ENCODE measurements at places on chromosomes 5 and 9. TPM values are rescaled to one million over a fixed set of nuclear protein-coding genes. Genes with fewer than 3 reads are reported as not detected.

DNA sequence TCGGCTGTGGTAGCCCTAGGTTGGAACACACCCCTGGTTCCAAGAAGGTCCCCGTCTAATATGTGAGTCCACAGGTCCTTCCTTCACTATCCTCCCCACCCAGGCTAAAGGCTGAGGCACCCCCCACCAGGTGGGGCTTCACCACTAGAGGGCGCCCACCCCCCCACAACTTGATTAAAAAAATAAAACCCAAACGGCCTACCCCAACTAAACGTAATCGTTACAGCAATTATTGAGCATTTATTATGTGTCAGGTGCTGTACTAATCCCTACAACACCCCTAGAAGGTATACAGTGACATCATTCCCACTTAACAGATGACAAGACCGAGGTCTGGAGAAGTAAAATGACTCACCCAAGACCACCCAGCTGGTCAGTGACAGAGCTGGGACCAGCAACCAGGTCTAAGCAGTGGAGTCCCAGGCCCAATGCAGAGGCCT is 65.0 kb downstream of the FGF18 start:
- peaks cover 8% of the 10 kb centered on the region for H3K27me3 ChIP-seq
- no peak overlapping the region for H3K27ac ChIP-seq
- H3K4me3 ChIP-seq = no peak overlapping the region
- H3K36me3 ChIP-seq = no peaks in the 10 kb centered on the region
- peaks cover 4% of the 10 kb centered on the region for H3K4me1 ChIP-seq
- DNase-seq = peak; percentile 66

DNA sequence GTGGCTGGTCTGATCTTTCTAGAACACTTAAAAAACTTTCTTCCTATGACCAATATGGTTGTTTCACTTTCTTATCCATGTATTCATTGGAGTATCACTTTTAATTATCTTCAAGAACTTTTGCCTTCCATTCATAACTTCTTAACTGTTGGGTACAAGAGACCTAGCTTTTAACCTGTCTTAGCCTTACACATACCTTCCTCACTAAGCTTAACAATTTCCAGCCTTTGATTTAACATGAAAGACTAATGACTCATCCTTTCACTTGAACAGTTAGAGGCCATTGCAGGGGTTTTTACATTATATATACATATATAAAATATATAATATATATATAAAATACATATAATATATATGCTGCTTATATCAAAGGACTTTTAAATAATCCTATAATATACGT is 57.9 kb downstream of the ABHD17B start:
- H3K27ac ChIP-seq = peak overlapping the region; percentile 59
- H3K36me3 ChIP-seq = peaks cover 2% of the 10 kb centered on the region
- DNase-seq = no peak
- no peaks in the 10 kb centered on the region for H3K27me3 ChIP-seq
- H3K4me1 ChIP-seq = peaks cover 9% of the 10 kb centered on the region

NEK6 gene
- 20.2 TPM for total RNA-seq

- H3K36me3 ChIP-seq = no peaks in the 10 kb centered on the region
- H3K4me1 ChIP-seq = no peaks in the 10 kb centered on the region
- no peak for DNase-seq
- H3K4me3 ChIP-seq = no peak overlapping the region
- H3K27ac ChIP-seq = no peak overlapping the region
Observed at GRCh38 chr5:78541086-78541654, 107.4 kb downstream of the LHFPL2 start.

- no peak for DNase-seq
- H3K4me1 ChIP-seq = no peaks in the 10 kb centered on the region
- no peak overlapping the region for H3K4me3 ChIP-seq
- no peaks in the 10 kb centered on the region for H3K36me3 ChIP-seq
- peaks cover 23% of the 10 kb centered on the region for H3K27me3 ChIP-seq
- H3K27ac ChIP-seq = no peak overlapping the region
Observed at GRCh38 chr5:73892806-73893205, 266.8 kb downstream of the ARHGEF28 start.

GRCh38 chr5:124253203-124253810 is 493.1 kb downstream of the ZNF608 start:
- H3K4me1 ChIP-seq = no peaks in the 10 kb centered on the region
- no peak overlapping the region for H3K4me3 ChIP-seq
- no peaks in the 10 kb centered on the region for H3K36me3 ChIP-seq
- DNase-seq = no peak

DNA sequence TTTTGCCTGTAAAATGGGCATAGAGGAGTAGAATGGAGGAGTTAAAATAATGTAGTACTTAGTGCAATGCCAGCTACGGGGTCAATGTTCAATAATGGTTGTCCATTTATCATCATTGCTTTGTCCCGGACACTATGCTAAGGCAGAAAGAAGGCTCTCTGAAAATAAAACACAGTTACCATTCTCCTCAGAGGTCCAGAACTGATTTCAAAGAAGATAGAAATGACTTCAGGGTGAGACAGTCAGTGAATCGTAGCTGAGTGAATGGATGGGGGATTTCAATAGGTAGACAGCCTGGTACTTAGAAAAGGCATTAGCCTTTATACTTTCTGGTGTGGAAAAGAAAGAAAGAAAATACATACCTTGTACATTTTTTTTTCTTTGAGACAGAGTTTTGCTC is 1.2 kb upstream of the AK3 start:
- no peak for DNase-seq
- H3K27me3 ChIP-seq = no peaks in the 10 kb centered on the region

NIM1K gene
- 2.1 TPM for total RNA-seq

AMBP gene
- total RNA-seq = not detected

- no peaks in the 10 kb centered on the region for H3K36me3 ChIP-seq
- no peak overlapping the region for H3K4me3 ChIP-seq
- no peaks in the 10 kb centered on the region for H3K4me1 ChIP-seq
- H3K27me3 ChIP-seq = no peaks in the 10 kb centered on the region
Observed at GRCh38 chr5:4082966-4083564, 487.4 kb downstream of the IRX1 start.

DNA sequence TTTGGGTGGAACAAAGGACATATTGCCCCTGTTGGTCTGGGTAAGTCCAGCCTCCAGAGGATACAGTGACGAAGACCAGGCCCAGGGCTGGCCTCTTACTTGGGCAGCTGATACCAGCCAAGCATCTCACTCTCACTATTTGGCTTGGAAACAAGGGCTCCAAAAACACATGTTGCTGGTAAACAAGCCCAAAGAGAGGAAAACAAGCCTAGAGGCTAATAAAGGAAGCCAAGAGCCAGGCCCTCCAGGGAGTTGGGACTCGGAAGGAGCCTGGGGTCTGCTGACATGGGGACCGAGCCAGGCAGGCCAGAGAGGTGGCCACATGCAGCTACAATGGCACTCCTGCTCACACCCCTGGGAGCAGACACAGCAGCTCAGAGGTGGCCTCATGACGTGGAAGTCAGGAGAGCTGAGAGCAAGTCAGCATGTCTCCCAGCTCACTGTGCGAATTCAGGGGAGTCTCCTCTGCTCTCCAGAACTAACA is 5.7 kb downstream of the SPARC start:
- no peaks in the 10 kb centered on the region for H3K4me1 ChIP-seq
- no peak overlapping the region for H3K4me3 ChIP-seq
- no peak overlapping the region for H3K27ac ChIP-seq

DNA sequence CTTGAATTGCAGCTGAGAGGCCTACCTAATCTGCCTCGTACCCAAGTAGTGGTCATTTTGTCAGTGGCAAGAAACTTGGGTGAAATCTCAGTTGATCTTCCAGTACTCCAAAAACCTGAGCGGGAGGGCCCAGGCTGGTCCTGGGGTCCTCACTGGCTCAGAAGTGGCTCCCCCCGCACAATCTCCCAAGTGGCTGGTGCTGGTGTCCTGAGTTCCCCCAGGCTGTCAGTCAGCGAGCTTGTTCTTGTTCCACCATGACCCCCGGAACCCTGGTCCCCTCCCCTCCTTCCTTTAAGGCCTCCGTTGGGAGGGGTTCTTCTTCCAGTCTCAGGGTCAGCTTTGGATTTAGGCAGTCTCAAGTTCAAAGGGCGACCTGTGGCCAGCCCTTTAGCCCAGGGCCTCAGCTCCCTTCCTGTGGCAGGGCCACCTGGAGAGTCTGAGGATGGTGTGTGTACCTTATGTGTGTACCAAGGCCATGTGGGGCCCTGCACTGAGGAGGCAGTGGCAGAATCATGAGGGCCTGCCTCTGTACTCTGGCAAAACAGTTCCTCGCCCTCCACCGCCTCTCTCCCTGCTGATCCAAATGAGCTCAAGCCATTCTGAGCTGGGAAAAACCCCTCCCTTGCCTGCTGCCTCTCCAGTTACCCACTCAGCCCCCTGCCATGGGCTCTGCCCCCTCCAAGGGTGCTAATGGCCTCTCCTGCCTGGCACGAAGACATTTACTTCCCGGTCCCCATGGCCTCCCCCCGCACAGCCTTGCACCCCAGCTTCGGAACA is 4.5 kb upstream of the DBN1 start:
- peaks cover 8% of the 10 kb centered on the region for H3K36me3 ChIP-seq
- H3K4me1 ChIP-seq = peaks cover 55% of the 10 kb centered on the region
- peak; percentile 22 for DNase-seq
- no peak overlapping the region for H3K4me3 ChIP-seq
- H3K27me3 ChIP-seq = no peaks in the 10 kb centered on the region

DNA sequence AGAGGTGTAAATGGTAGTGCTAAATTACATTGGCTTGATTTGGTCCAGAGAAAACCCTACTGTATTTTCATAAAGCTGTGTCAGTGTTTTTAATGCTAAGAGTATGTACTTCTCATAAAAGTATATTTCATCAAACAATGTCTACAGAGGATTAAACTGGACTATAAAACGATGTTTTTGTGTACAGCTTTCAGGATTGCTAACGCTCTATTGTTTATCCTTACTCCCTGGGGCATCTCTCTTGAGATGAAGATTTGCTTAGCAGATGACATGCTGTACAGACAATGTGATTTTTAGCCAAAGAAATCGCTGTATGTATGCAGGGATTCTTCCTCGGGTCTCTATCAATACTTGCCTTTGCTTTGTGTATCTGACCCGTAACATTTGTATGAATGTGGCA is 216.0 kb downstream of the FBXL7 start:
- no peak overlapping the region for H3K27ac ChIP-seq
- H3K4me1 ChIP-seq = no peaks in the 10 kb centered on the region
- no peak for DNase-seq
- no peaks in the 10 kb centered on the region for H3K27me3 ChIP-seq

DNA sequence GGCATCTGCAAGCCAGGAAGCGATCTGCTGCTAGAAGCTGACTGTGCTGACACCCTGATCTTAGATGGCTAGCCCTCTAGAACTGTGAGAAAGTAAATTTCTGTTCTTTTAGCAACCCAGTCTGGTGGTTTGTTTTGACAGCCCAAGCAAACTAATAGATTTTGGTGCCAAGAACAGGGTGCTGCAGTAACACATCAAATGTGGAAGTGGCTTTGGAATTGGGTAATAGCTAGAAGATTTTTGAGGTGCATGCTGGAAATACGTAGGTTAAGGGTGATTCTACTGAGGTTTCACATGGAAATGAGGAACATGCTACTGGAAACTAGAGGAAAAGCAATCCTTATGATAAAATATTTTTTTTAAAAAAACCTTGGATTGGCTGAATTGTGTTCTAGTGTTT is 153.5 kb upstream of the SH3GL2 start:
- H3K4me1 ChIP-seq = no peaks in the 10 kb centered on the region
- no peaks in the 10 kb centered on the region for H3K27me3 ChIP-seq
- DNase-seq = no peak
- H3K36me3 ChIP-seq = no peaks in the 10 kb centered on the region
- no peak overlapping the region for H3K4me3 ChIP-seq

DNA sequence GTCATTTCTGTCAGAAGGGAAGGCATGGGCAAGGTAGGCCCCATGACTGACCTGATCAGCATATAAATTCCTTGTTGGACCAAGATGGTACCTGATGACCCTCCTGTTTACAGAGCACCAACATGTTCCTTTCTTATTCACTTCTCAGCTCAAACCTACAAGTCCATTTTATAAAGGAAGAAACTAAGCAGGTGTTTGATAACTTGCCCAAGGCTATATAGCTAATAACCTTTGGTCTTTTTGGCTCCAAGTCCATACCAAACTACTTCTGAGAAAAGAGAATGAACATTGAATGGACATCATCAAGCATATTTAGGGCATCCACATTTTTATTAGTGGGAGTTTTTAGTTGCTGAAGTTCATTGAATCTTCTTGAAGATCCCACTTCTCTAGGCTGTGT is 125.2 kb downstream of the GALNT10 start:
- no peak overlapping the region for H3K27ac ChIP-seq
- DNase-seq = no peak
- H3K4me3 ChIP-seq = no peak overlapping the region
- H3K36me3 ChIP-seq = peaks cover 9% of the 10 kb centered on the region
- no peaks in the 10 kb centered on the region for H3K27me3 ChIP-seq
- H3K4me1 ChIP-seq = peaks cover 19% of the 10 kb centered on the region

GRCh38 chr5:157689942-157690689 is 18.8 kb downstream of the C5orf52 start:
- H3K36me3 ChIP-seq = no peaks in the 10 kb centered on the region
- H3K4me3 ChIP-seq = no peak overlapping the region
- no peaks in the 10 kb centered on the region for H3K27me3 ChIP-seq
- peak; percentile 22 for DNase-seq
- no peak overlapping the region for H3K27ac ChIP-seq

DNA sequence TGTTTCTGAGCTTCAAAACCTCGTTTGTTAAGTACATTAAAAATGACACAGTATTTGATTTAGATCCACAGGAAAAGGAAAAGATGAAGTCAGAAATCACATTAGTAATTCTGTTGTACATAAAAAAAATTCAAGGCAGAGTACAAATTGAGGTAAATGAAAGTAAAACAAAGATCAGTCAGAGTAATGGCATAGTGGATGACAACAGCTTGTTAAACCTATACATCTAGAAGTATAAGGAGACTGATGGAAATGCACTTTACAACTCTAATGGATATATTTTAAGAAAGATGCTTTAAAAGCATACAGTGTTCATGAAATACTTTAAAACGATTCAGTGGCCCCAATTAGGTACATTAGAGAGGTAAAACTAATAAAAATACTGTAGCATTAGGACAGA is 631.3 kb upstream of the SEMA6A start:
- DNase-seq = no peak
- no peaks in the 10 kb centered on the region for H3K27me3 ChIP-seq
- H3K4me1 ChIP-seq = no peaks in the 10 kb centered on the region
- H3K27ac ChIP-seq = no peak overlapping the region
- H3K36me3 ChIP-seq = no peaks in the 10 kb centered on the region
- no peak overlapping the region for H3K4me3 ChIP-seq

PCDHB3 gene
- total RNA-seq = not detected

All from activated CD8-positive, alpha-beta T cell treated with anti-CD3 and anti-CD28 coated beads for 36 hours (primary cell).